ENCODE measurements at places on chromosomes 4 and X.

- no peak for DNase-seq
Observed at GRCh38 chr4:168409089-168409801, 71.0 kb downstream of the DDX60L start.

DNA sequence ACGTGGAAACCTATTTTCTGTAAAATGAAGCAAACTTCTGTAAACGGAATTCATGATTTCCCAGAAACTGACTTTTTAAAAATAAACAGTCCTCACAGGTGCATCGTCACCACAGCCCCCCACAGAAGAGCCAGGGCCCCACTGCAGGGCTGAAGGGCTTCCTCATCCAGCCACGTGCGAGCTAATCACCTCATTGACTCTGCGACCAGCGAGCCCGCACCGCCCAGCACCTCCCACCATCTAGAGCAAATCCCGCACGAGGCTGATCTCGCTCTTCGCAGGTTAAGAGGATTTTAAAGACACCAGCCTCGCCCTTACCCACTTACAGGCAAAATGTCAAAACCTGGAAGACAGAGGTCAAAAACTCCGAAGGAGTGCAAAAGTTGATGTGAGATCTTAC is 14.8 kb downstream of the PPP2R3B start:
- DNase-seq: no peak

GRCh38 chr4:140025470-140025869 is 128.5 kb downstream of the MAML3 start:
- no peak for DNase-seq

DNA sequence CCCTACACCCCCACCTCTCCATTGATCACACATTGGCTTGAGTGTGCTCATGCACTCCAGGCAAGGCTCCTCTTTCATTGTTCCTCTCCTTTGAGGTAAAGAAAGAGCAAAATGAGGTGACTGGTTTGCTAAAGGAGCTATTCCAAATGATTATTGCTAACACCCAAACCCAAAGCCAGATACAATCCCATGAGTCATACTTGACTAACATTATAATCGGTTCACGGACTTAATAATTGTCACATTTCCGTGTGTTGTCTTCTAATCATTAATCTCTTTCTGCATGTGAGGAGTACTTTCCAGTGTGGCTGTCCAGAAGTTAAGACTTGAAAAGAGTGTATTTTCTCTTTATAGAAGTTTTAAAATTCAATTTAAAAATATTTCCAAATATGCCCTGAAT is 174.3 kb upstream of the SFRP2 start:
- DNase-seq: no peak

GRCh38 chrX:42477396-42477795 is 300.6 kb downstream of the PPP1R2C start:
- DNase-seq: no peak

DNA sequence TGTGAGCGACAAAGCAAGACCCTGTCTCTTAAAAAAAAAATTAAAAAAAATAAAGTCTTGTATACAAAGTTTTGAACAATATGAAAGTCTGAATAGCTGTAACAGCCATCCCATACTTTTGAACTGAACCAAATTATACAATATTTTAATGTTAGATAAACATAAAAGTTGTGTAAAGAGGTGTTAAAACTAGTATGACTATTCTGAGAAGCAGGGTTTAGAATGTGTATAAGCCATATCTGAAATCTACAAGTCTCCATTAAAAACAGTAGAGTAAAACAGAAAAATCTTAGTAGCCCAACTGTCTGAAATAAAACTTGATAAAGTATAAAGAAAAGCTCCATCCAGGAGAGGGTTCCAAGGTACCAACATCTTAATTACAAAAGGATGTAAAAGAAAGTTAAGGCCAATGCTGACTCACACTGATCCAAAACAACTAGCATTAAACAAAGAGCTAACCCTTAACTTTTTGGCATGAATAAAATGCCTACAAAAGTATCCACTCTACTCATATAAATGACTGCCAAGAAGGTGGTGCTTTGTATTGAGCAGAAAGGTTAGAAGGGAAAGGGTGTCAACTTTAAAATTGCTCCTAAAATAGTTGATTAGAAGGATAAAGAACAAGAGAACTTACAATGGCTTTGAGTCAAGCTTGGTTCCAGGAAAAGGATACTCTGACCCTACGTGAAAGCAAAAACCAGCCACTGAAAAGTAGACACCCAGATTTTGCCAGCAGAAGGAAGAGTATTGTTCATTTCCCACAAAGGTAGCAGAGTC is 18.5 kb downstream of the CNOT6L start:
- no peak for DNase-seq

GRCh38 chr4:96473246-96473645 is 633.4 kb downstream of the PDHA2 start:
- no peak for DNase-seq

GRCh38 chrX:123960956-123961267 is 594 bp upstream of the STAG2 start:
- no peak for DNase-seq

DNA sequence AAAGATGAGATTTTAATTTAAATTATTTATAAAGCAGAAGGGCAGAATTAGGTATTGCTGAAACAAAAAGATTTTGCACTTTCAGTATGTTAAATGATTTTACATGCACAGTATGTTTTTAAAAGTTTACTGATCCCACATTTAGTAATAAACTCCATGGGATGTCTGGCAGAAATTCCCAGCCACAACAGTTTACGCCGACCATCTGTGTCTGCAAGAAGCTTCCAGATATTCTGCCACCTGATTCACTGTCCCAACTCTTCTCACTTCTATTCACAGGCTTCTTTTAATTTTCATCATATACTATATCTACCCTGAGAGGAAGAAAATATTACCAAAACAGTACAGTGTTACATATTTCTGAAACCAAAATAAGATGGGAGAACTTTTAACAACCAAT is 115.8 kb upstream of the IQCM start:
- no peak for DNase-seq

DNA sequence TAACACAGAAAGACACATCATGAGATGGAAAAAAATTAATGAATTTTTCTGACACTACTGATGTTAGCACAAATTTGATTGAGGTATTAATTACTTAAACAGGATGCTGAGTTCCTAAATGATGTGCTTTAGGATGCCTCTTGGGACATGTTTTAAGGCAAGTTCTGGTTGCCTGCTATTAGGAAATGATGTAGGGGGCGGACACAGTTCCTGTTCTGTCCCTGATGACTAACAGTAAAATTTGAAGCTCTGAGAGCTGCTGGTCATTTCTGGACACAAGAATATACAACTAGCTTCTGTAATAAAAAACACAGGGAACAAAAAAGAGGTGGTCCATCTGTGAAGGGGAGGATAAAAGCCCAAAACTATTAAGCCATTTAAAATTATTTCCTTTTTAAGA is 163.2 kb upstream of the ETNPPL start:
- DNase-seq: no peak

DNA sequence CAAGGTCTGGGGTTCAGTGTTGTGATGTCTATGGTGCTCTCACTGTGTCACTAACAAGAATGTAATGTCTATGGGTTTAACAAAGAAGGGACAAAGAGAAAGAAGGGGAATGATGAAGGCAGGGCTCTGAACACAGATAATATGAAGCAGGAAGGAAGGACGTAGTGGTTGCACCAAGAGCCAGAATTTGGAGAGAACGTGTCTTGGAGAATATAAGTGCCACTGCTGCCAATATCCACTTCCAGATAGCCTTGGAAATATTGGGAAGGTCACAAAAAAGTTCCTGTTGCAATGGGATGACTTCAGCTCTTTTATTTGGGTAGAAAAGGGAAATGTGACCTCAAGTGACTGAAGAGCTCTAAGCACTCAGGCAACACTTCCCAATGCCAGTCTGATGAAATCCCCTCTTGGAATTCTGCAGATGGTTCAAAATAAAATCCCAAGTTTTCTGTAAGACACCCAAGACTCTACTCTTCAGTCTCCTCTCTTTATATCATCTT is 131.8 kb downstream of the PRKX start:
- no peak for DNase-seq

DNA sequence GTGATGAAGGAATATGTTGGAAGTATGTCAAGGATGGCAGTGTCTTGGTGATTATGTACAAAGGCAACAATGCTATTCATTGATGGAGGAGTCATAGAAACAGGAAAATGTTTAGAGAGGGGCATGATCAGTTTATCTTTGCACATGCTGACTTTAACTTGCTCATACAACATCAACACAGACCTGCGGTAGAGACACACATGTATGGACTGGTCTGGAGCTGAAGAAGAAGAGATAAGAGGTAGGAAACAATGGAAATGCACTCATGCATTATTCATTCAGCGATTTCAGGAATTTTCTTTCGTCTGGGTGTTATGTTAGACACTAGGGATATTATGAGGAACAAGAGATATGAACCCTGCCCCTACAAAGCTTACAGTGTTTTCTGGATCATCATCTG is 1252.3 kb upstream of the TENM3 start:
- no peak for DNase-seq

- DNase-seq: no peak
Observed at GRCh38 chrX:13597874-13598273, 28.5 kb downstream of the EGFL6 start.

- DNase-seq: peak; percentile 22
Observed at GRCh38 chr4:15920723-15921591, 17.6 kb downstream of the FGFBP1 start.

GRCh38 chrX:151151665-151152267 is 24.6 kb upstream of the GPR50 start:
- no peak for DNase-seq
